ENCODE measurements at places on chromosomes 1 and 21.

GRCh38 chr1:205709059-205709398 lies 28.7 kb upstream of the SLC45A3 start:
- H3K4me3 ChIP-seq = no peak overlapping the region
- no peak overlapping the region for H3K27ac ChIP-seq
- no peaks in the 10 kb centered on the region for H3K27me3 ChIP-seq
- peaks cover 23% of the 10 kb centered on the region for H3K36me3 ChIP-seq
- no peak for DNase-seq

GRCh38 chr21:41695513-41695912 lies 71.3 kb downstream of the RIPK4 start:
- DNase-seq = no peak
- H3K4me1 ChIP-seq = no peaks in the 10 kb centered on the region

GRCh38 chr1:109151146-109151990 lies 37.5 kb downstream of the ELAPOR1 start:
- H3K36me3 ChIP-seq = no peaks in the 10 kb centered on the region
- no peaks in the 10 kb centered on the region for H3K4me1 ChIP-seq
- no peaks in the 10 kb centered on the region for H3K27me3 ChIP-seq
- no peak overlapping the region for H3K27ac ChIP-seq
- no peak for DNase-seq
- H3K4me3 ChIP-seq = no peak overlapping the region

- H3K27ac ChIP-seq = no peak overlapping the region
- no peak overlapping the region for H3K4me3 ChIP-seq
- DNase-seq = peak; percentile 54
- H3K4me1 ChIP-seq = peaks cover 8% of the 10 kb centered on the region
- H3K36me3 ChIP-seq = no peaks in the 10 kb centered on the region
Observed at GRCh38 chr1:164660775-164661174, 101.8 kb downstream of the PBX1 start.

DNA sequence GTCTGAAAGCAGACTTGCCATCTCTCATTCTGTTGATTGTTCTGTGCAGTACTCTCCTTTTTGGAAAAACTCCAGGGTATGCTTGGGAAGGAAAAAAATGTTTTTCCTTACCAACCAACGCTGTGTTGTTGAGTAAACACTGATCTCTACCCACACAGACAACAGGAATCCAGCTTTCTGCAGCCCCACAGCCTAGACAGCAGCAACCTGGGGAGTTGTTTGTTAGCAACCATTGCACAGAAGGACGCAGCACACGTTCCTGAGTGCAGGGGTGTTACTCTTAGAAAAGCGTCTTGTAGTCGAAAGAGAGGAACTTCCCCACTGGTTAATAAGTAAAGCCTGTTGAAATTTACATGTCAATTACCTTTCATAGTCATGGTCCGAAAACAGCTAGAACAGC lies 56.6 kb downstream of the SMYD2 start:
- peaks cover 18% of the 10 kb centered on the region for H3K36me3 ChIP-seq
- H3K27ac ChIP-seq = no peak overlapping the region
- no peak for DNase-seq
- H3K4me3 ChIP-seq = no peak overlapping the region
- H3K4me1 ChIP-seq = peaks cover 10% of the 10 kb centered on the region

- H3K4me1 ChIP-seq = no peaks in the 10 kb centered on the region
- H3K36me3 ChIP-seq = peaks cover 1% of the 10 kb centered on the region
- DNase-seq = no peak
- H3K4me3 ChIP-seq = no peak overlapping the region
- H3K27ac ChIP-seq = no peak overlapping the region
- H3K27me3 ChIP-seq = peaks cover 6% of the 10 kb centered on the region
Observed at GRCh38 chr1:227940791-227941241, 6.9 kb downstream of the WNT9A start.

- peaks cover 54% of the 10 kb centered on the region for H3K4me1 ChIP-seq
- DNase-seq = peak; percentile 93
- peak within 1 kb of the TSS; percentile 83 for H3K4me3 ChIP-seq
- H3K27me3 ChIP-seq = peaks cover 4% of the 10 kb centered on the region
- H3K27ac ChIP-seq = peak within 1 kb of the TSS; percentile 83
- peaks cover 5% of the 10 kb centered on the region for H3K36me3 ChIP-seq
Observed at GRCh38 chr1:160795951-160796383, at the start of gene LY9. LY9 (plus strand) TSS chr1:160796174; CDS start chr1:160796188, 14 bp downstream.

DNA sequence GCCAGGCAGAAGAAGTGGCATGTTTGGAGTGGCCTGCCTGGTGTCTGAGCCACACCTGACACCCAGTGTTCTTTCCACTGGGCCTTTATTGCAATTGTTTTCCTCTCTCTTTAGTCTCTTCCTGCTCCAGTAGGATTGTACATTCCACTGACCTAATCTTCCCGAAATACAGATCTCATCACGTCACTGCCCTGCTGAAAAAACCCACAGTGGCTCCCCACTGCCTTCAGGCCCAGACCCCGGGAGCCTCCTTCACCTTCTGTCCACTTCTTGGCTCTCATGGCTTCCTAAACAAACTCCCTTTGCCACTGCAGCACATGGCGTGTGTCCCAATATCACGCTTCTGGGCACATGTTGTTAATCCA lies 25.3 kb upstream of the ATP5PO start:
- H3K4me1 ChIP-seq = peaks cover 47% of the 10 kb centered on the region
- H3K27ac ChIP-seq = peak overlapping the region; percentile 54
- no peaks in the 10 kb centered on the region for H3K27me3 ChIP-seq
- DNase-seq = no peak

GRCh38 chr21:42521805-42522204 lies 8.2 kb downstream of the SLC37A1 start:
- H3K27ac ChIP-seq = no peak overlapping the region
- H3K36me3 ChIP-seq = peaks cover 65% of the 10 kb centered on the region
- no peak overlapping the region for H3K4me3 ChIP-seq
- DNase-seq = no peak
- H3K4me1 ChIP-seq = peaks cover 23% of the 10 kb centered on the region

GRCh38 chr1:199629624-199630023 lies 397.9 kb upstream of the NR5A2 start:
- H3K36me3 ChIP-seq = no peaks in the 10 kb centered on the region
- H3K4me3 ChIP-seq = no peak overlapping the region
- H3K27me3 ChIP-seq = peaks cover 6% of the 10 kb centered on the region
- peaks cover 3% of the 10 kb centered on the region for H3K4me1 ChIP-seq
- no peak for DNase-seq

DNA sequence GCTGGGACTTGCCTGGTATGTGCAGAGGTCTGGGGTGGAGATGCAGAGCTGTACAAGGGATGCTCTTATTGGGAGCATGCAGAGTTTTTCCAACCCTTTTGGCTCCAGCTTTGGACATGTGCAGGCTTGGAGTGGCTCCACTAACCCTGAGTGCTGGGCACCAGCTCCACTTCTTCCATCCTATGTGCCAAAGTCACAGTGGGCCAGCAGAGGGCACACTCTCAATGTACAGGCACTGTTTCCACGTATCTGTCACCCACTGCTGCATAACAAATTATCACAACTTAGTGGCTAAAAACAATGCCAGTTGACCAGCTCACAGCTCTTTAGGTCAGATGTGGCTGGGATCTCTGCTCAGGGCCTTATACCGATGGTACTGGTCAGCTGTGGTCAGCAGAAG lies 631.8 kb downstream of the AJAP1 start:
- no peaks in the 10 kb centered on the region for H3K36me3 ChIP-seq
- H3K4me1 ChIP-seq = no peaks in the 10 kb centered on the region
- H3K27me3 ChIP-seq = no peaks in the 10 kb centered on the region
- no peak overlapping the region for H3K4me3 ChIP-seq

- no peak overlapping the region for H3K27ac ChIP-seq
- no peaks in the 10 kb centered on the region for H3K27me3 ChIP-seq
- DNase-seq = peak; percentile 54
- H3K4me1 ChIP-seq = peaks cover 2% of the 10 kb centered on the region
- no peaks in the 10 kb centered on the region for H3K36me3 ChIP-seq
Observed at GRCh38 chr1:61842863-61843514, 100.7 kb downstream of the PATJ start.

DNA sequence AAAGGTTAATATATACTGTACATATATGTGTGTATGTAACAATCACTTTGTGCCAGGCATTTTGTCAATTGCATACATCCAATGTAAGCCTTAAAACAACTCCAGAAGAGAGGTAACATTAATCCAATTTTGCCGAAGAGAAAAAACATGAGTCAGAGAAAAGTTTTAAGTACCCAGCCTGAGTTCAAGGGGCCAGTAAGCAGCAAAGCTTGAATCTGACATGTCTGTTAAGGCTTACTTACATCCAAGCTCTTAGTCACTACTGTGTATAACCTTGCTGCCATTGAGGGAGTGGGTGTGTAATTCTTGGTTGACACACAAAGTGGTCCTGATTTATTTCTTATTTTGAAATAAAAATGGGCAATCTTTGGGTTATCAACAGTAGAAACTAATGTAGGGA lies 360.4 kb upstream of the LYPLAL1 start:
- no peak overlapping the region for H3K4me3 ChIP-seq
- H3K27ac ChIP-seq = no peak overlapping the region
- H3K27me3 ChIP-seq = no peaks in the 10 kb centered on the region
- no peak for DNase-seq
- no peaks in the 10 kb centered on the region for H3K36me3 ChIP-seq
- H3K4me1 ChIP-seq = no peaks in the 10 kb centered on the region

DNA sequence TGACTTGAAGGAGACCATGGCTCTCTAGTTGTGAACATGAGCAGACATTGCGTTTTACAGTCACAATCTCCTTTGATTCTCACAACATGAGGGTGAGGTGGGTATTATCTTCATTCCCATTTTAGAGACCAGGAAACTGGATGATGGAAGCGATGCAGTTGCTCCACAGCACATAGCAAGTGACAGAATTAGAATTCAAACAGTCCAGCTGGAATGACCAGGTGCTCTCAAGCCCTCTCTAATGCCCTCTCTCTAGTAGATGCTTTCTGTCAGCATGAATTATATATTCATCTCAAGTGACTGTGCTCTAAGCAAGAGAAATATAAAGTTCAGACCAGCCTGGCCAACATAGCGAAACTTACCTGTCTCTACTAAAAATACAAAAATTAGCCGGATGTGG lies 9.8 kb upstream of the KIF1B start:
- H3K27ac ChIP-seq = no peak overlapping the region
- H3K27me3 ChIP-seq = peaks cover 15% of the 10 kb centered on the region
- no peak for DNase-seq

DNA sequence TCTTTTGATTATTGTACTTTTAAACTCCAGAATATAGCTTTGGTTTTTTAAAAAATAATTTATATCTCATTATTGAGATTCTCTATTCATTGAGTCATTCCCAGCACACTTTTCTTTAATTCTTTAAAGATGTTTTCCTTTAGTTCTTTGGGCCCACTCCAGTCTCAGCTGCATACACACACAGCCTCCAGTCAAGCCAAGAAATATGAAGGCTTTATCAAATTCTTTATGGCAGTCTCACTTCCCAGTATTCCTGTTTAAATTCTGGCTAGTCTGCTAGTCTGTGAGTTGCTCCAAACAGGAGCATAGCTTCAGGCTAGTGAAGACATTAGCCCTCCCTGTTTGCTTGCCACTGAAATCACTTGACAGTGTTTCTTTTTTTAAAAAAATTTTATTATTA lies 61.2 kb downstream of the CRP start:
- no peak overlapping the region for H3K27ac ChIP-seq
- peaks cover 2% of the 10 kb centered on the region for H3K27me3 ChIP-seq
- H3K4me1 ChIP-seq = no peaks in the 10 kb centered on the region
- H3K4me3 ChIP-seq = no peak overlapping the region

GRCh38 chr1:39896909-39897685 lies 4.6 kb downstream of the MYCL start:
- peaks cover 6% of the 10 kb centered on the region for H3K4me1 ChIP-seq
- no peak overlapping the region for H3K27ac ChIP-seq
- no peak overlapping the region for H3K4me3 ChIP-seq
- peaks cover 67% of the 10 kb centered on the region for H3K27me3 ChIP-seq

GRCh38 chr1:184792450-184792969 lies 37.9 kb upstream of the EDEM3 start:
- no peak overlapping the region for H3K4me3 ChIP-seq
- H3K27ac ChIP-seq = no peak overlapping the region
- H3K4me1 ChIP-seq = peaks cover 5% of the 10 kb centered on the region
- no peaks in the 10 kb centered on the region for H3K27me3 ChIP-seq

Measured in activated CD4-positive, alpha-beta T cell treated with anti-CD3 and anti-CD28 coated beads, Interleukin-2, amount 10 ng/mL, durations not matched to agents 24 days and 14 days (primary cell).